NCI-H526 treated with DMSO at 0.1 percent for 48 hours (cell line): ENCODE measurements at places on chromosomes 11 and 22.

- DNase-seq = no peak
These were observed 7.2 kb downstream of the SSTR3 start for GRCh38 chr22:37205046-37205445.

GRCh38 chr22:39570226-39570625 lies 327 bp upstream of the CACNA1I start:
- DNase-seq = no peak

GRCh38 chr11:65611758-65612603 lies 2.0 kb downstream of the MAP3K11 start:
- no peak for DNase-seq

DNA sequence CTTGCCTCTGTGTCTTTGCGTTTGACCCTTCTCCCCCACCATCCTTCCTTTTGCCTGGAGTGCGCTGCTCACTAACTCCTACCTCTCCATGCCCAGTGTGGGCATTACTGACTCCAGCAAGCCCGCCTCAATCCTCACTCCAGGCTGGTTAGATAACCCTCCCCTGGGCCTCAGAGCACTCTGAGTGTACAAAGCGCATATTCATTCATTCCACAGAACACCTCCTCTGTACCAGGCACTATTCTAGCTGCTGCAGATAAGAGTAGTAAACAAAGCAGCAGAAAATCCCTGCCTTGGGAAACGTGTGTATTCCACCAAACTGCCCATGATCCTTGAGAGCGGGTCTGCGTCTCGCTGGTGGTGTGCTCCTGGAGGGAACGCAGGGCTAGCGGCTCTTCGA lies 3.2 kb downstream of the SLC22A8 start:
- no peak for DNase-seq

DNA sequence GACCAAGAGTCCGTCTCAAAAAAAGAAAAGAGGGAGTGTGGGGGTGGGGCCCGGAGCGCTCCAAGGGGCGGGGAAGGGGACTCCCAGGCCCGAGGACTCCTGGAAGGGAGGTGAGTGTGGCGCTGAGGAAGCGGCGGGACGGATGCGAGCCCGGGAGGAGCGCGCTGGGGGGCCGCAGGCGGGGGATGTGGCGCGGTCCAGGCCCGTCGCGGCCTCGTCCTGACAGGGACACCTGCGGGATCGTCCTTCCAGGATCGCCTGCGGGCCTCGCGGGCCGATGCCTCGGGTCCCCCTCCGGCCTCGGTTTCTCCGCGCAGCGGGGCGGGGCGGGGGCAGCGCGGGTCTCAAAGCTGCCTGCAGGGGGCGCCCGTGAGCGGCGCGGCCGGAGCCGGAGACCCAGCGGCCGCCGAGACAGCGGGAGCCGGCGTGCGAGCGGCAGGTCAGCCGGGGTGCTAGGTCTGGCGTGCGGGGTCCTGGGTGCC lies 3.8 kb upstream of the ADORA2A start:
- DNase-seq = no peak
